Stimulated activated CD8-positive, alpha-beta memory T cell treated with anti-CD3 and anti-CD28 coated beads, Interleukin-4, amount 100 ng/mL, for 24 hours (primary cell): ENCODE measurements at places on chromosomes 13 and 19.

GRCh38 chr13:70203661-70204229 is 95.5 kb upstream of the KLHL1 start:
- DNase-seq = no peak

GRCh38 chr13:99506634-99507033 is 5.4 kb downstream of the TM9SF2 start:
- DNase-seq = no peak

GRCh38 chr13:98780451-98780850 is 28.0 kb upstream of the SLC15A1 start:
- no peak for DNase-seq

DNA sequence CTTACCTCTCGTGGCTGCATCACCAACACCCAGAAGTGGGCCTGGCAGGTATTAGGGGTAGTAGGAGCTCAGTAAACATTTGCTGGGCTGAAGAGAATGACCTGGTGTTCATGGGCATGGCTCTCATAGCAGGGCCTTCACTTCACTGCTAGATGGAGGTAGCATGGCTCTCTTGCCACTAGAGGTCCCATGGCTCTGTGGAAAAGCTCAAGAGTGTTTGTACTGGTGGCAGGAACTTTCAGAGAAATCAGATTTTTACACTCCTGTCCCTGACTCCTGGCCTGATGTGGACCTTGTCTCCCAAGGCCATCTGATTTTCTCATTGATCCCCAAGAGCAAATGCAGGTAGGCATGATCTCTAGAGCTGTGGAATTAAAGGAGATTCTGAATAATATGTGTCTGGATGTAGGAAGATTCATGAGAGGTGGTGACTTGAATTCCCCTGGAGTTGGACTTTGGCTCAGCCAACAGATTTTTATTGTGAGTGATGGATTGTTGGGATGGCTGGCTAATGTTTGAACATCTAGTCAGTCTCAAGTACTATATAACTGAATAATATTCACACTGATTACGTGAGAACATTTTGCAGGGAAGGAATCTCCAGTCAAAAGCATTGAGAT is 5.7 kb downstream of the ZNF574 start:
- DNase-seq = no peak

- DNase-seq = peak; percentile 89
These were observed 14.1 kb upstream of the TNFSF9 start for GRCh38 chr19:6516659-6517291.

GRCh38 chr13:76164290-76164689 is 528.2 kb downstream of the LMO7 start:
- no peak for DNase-seq
